ENCODE measurements at places on chromosomes 5 and 9. TPM values are rescaled to one million over a fixed set of nuclear protein-coding genes. Genes with fewer than 3 reads are reported as not detected.

GRCh38 chr5:53233645-53234405 is 124.3 kb upstream of the MOCS2 start:
- no peaks in the 10 kb centered on the region for H3K4me1 ChIP-seq
- H3K27me3 ChIP-seq: no peaks in the 10 kb centered on the region
- H3K36me3 ChIP-seq: no peaks in the 10 kb centered on the region
- no peak overlapping the region for H3K4me3 ChIP-seq
- H3K27ac ChIP-seq: no peak overlapping the region

DNA sequence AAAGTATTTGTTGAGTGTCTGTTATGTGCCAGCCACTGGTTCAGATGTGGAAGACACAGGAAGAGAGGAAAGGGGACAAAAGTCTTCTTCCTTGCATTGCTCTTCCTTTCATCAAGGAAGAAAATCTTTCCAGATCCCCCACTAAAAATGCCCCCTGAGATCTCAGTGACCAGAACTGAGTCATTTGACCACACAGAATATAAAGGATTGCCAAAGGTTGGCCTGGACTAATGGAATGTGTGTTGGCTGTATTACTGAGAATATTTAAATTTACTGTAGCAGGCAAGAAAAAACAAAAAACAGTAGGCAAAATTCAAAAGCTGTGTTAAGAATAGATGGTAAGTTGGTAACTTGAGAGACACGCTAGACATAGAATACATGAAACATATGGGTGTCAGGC is 10.0 kb upstream of the SEPTIN8 start:
- no peak overlapping the region for H3K27ac ChIP-seq
- no peak for DNase-seq
- H3K4me1 ChIP-seq: no peaks in the 10 kb centered on the region
- H3K27me3 ChIP-seq: no peaks in the 10 kb centered on the region

DNA sequence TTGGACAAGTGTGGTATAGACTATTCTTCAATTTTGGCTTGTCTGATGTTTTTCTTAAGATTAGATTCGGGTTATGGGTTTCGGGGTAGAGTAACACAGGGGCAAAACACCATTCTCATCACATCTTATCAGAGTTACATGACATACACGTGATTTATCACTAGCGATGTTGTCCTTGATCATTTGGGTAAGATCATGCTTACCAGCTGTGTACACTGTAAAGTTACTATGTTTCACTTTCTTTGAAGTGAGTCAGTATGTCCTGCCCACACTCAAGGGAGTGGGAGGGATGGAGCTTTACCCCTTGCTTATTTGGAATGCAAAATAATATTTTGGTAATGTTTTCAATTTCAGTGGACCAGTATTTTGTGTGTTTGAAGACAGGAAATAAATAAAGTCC is 101.8 kb upstream of the TAF11L2 start:
- H3K27ac ChIP-seq: no peak overlapping the region
- no peak for DNase-seq
- H3K4me3 ChIP-seq: no peak overlapping the region
- no peaks in the 10 kb centered on the region for H3K27me3 ChIP-seq

DNA sequence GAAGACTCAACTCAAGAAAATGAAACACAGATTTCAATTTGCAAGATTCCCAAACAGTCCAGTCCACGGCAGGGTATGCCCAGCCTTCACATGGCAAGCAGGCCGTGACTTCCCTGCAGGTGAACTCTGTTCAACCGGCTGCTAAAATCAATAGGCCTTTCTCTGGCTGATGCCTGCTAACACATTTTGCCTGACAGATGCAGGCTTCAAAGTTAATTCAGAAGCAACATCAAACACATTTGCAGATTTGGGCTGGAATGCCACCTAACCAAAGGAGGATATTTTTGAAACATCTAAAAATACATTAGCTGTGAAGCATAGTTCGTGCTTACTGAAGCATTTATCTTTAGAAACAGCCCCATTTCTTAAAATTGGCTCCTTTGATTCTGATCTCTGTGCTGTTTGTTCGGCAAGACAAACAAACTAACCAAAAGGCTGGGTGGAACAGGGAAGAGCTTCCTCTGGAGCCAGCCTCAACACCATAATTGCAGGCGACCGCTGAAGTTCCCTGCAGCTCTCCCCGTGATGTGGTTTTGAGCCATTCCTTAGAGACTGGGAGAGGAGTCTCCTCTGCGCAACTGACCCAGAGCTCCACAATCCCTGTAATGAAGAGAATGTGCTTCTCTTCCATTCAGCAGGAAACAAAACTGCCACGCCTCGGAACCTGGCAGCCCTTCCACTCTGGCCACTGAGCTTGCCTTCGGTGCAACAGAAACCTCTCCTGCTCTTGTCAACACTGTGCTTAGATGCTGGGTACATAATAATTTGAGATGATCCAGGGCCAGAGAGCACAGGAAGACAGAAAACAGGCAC is 126.5 kb downstream of the MYO10 start:
- no peaks in the 10 kb centered on the region for H3K36me3 ChIP-seq
- DNase-seq: no peak
- H3K27ac ChIP-seq: no peak overlapping the region
- no peak overlapping the region for H3K4me3 ChIP-seq
- no peaks in the 10 kb centered on the region for H3K4me1 ChIP-seq
- H3K27me3 ChIP-seq: no peaks in the 10 kb centered on the region

GRCh38 chr9:36855448-36856315 is 178.4 kb downstream of the PAX5 start:
- peaks cover 5% of the 10 kb centered on the region for H3K4me1 ChIP-seq
- no peak overlapping the region for H3K4me3 ChIP-seq
- no peaks in the 10 kb centered on the region for H3K27me3 ChIP-seq
- no peaks in the 10 kb centered on the region for H3K36me3 ChIP-seq
- no peak overlapping the region for H3K27ac ChIP-seq

GRCh38 chr9:124475868-124476690 is 25.8 kb downstream of the ADGRD2 start:
- no peaks in the 10 kb centered on the region for H3K4me1 ChIP-seq
- no peaks in the 10 kb centered on the region for H3K27me3 ChIP-seq
- no peaks in the 10 kb centered on the region for H3K36me3 ChIP-seq
- no peak overlapping the region for H3K4me3 ChIP-seq
- no peak overlapping the region for H3K27ac ChIP-seq

DNA sequence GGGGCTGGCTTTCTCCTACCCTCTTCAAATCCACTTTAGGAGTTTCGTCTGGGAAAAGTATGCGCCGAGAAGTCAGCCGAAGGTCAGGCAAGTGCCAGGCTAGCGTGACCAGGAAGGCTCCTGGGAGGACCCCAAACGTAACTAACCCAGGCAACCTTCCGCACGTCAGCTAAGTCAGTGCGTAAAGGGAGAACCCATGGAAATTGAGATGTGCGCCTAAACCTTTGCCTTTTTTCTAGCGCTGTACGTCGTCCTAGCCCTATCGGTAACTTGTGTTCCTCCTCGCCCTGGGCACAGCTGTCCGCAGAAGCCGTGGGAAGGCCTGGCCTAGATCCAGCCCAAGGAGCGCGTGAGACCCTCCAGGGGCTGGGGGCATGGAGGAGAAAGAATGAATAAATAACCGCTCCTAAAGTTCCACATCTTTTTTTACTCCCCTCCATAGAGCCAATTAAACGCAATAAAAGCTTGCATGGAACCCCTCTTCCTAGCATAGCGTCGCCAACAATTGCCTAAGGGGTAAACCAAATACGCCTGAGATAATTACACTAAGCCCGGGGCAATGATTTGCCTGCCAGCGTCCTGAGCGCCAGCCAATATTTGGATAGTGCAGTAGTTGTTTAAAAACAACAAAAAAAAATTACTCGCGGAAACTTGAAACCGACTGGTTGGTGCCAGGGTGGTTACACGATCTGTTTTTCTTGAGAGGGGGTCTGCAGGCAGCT is 4.0 kb upstream of the FOXB2 start:
- H3K27ac ChIP-seq: no peak overlapping the region
- H3K27me3 ChIP-seq: peaks cover 31% of the 10 kb centered on the region
- H3K36me3 ChIP-seq: no peaks in the 10 kb centered on the region
- H3K4me1 ChIP-seq: peaks cover 4% of the 10 kb centered on the region

Gene RGS7BP
- not detected for polyA plus RNA-seq

All from CD4-positive, alpha-beta memory T cell (primary cell).